ENCODE measurements at places on chromosomes 7 and 10. TPM values are rescaled to one million over a fixed set of nuclear protein-coding genes. Genes with fewer than 3 reads are reported as not detected.

GRCh38 chr10:128429835-128430513, 303.8 kb upstream of the MKI67 start:
- no peak for DNase-seq

DNA sequence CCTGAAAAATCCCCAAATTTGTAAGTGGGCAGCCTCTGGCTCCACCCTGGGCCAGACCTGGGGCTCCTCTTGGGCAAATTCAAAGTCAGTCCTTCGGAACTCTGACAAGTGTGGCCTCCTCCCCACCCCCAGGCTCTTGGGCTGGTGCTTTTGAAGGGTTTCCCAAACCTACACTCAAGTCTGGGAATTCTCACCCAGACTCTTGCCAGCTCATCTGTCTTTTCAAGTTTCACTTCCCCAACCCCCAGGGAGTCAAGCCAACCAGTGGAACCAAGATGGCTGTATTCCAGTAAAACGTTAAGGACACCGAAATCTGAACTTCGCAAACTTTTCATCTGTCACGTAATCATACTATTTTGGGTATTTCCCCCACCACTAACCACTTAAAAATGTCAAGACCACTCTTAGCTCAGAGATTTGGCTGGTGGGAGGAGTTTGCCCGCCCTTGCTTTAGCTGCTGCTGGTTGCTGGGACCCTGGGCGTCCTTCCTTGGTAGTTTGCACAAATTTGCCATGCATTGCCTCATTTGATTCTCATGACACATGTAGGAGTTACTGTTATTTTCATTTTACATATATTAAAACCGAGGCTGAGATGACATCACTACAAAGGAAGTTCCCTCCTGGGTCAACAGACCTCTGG, 1.7 kb upstream of the MYO1G start:
- peak; percentile 97 for DNase-seq

DNA sequence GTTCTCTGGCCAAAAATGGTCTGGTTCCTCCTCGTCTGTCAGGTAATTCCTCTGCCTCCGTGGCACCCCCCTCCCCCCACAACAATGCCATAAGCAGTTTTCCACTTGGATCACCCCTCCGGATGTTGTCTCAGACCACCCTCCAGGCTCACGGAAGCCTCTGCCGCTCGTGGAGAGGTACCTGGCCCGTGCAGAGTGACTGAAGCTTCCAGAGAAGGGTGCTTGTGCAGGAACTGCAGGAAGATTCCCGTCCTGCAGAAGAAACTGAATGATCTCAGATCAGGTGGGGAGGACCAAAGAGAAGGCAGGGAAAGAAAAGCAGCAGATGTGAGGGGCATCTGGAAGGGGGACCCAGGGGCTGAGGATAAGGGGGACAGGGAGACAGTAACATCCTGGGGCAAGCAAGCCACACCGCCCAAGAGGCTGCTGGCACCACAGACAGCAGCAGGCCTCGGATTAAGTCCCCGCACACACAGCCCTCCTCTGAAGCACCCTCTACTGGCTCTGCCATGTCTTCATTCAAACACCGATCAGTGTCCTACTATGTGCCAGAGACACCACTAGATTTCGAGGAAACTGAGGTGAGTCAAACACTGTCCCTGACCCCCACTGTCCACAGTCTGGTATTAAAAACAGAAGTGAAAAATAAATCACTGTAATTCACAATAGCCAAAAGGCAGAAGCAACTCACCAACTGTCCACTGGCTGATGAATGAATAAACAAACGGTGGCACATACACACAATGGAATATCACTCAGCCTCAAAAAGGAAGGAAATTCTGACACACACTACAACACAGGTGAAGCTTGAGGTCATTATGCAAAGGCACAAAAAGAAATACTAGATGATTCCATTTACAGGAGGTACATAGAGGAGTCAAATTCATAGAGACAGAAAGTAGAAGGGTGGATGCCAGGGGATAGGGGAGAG, 26.4 kb downstream of the KIAA1549 start:
- DNase-seq = no peak

- no peak for DNase-seq
Observed at GRCh38 chr10:50605951-50606270, 17.8 kb downstream of the SGMS1 start.

GRCh38 chr7:157035302-157035701, 24.8 kb upstream of the MNX1 start:
- DNase-seq = no peak

GRCh38 chr7:50822110-50822509, 39.4 kb upstream of the GRB10 start:
- no peak for DNase-seq

DKK1 gene
- 0.33 TPM for polyA plus RNA-seq

GRCh38 chr7:121398246-121398645, 2.1 kb upstream of the FAM3C start:
- DNase-seq = no peak

GRCh38 chr10:98224996-98225395, 43.0 kb downstream of the LOXL4 start:
- no peak for DNase-seq

DNA sequence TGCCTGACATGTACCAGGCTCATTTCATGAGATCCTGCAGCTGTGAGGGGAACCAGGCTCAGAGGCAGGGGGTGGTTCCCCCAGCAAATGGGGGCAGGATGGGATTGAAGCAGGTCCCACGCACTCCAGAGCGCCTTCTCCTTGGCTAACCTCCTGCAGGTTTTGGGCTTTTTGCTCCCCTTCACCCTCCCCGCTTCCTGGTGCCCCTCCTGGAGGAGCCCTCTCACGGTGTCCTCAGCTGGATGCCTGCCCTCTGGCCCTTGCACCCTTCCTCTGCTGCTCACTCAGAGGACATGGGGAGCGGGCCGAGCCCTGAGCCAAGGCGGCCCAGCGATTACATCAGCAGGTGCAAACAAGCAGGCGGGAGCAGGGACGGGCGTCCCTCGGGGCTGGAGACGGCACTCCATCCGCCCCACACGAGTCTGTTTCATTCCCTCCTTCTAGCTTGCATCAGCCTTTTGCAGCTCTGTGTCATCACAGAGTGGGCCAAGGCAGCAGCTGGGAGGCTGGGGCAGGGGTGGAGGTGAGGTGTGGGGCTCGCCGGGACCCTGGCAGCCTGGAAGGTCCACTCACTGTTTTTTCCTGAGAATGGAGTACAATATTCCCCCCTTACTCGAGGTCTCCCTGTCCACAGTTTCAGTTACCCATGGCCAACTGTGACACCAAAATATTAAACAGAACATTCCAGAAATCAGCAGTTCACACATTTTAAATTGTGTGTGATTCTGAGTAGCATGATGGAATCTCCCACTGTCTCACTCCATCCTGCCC, 52.7 kb upstream of the SLC29A3 start:
- no peak for DNase-seq

GRCh38 chr10:92305133-92306072, 14.4 kb downstream of the MARCHF5 start:
- DNase-seq = no peak

ANKRD1 gene
- not detected for polyA plus RNA-seq

ECHDC3 gene
- polyA plus RNA-seq = 8.0 TPM

GRCh38 chr7:136874393-136875032, 6.1 kb downstream of the CHRM2 start:
- DNase-seq = no peak

- DNase-seq = no peak
Observed at GRCh38 chr10:116487522-116488430, 58.0 kb upstream of the PNLIP start.

SH2D4B gene
- 0.21 TPM for polyA plus RNA-seq

DNA sequence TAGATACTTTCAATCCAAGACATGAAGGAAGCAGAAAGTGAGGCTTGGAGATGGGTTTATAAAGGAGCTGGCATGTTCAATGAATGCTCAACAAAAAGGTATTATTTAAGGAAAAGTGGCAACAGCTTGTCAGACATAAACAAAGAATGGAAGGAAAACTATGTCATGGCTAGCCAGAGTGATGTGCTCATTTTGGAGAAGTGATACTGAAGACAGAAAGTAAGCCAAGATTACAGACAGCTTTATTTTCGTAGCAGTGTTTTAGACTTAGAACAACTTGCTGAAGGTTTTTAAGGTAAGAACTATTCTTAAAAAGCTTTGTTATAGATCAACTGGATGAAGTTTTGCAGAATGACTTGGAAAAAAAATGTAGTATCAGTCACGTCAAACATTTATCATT, 160.5 kb upstream of the FERD3L start:
- DNase-seq = no peak

FBXL13 gene
- polyA plus RNA-seq = 0.40 TPM

AS3MT gene
- polyA plus RNA-seq = 0.17 TPM

GRCh38 chr10:77494756-77495541, 142.7 kb downstream of the KCNMA1 start:
- no peak for DNase-seq

DOCK4 gene
- 0.08 TPM for polyA plus RNA-seq

GRCh38 chr10:76265441-76266113, 834.2 kb downstream of the LRMDA start:
- DNase-seq = no peak

DNA sequence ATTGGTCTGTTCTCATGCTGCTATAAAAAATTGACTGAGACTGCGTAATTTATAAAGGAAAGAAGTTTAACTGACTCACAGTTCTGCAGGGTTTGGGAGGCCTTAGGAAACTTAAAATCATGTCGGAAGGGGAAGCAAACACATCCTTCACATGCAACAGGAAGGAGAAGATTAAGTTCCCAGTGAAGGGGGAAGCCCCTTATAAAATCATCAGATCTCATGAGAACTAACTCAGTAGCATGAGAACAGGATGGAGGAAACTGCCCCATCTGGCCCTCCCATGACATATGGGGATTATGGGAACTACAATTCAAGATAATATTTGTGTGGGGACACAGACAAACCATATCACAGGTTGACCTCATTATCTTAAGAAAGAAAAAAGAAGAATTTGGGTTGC, 134.5 kb downstream of the PPP1R3A start:
- DNase-seq = no peak

DNA sequence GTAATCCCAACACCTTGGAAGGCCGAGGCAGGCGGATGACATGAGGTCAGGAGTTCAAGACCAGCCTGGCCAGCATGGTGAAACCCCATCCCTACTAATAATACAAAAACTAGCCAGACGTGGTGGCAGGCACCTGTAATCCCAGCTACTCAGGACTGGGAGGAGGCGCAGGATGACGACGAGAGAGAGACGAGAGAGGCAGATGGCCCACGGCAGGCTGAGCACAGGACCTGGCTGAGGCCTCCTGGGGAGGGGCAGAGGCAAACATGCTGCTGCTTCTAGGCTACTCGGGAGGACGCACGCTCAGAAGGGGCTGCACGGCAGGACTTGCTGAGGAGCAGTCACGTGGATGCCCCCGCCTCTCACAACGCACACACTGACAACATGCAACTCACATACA, 22.4 kb downstream of the DIP2C start:
- DNase-seq = no peak

- no peak for DNase-seq
Observed at GRCh38 chr10:69890065-69890847, 88.5 kb downstream of the COL13A1 start.

ANKRD7 gene
- polyA plus RNA-seq = 0.31 TPM

DNA sequence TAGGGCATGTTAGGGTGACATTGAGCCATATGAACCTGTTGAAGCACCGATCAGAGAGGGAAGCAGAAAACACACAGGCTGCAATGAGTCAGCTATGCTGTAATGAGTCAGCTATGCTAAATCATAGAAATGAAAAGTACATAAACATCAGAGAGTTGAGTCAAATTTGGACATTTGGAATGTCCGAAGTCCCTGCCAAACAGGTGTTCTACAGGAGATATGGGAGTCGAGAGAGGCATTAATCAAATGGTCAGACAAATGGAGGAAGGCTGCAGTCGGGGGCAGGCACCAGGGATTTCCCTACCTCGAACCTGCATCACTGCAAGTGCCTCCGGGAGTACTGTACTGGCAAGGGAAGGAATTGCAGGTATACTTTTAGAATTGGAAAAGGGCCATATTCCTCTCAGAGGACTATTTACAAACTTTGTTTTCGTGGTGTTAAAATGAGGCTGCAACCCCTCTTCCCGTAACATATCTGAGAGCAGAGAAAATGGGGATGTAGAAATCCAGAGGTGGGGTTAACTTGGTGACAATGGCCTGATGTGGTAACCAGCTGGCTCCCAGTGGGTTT, 8.8 kb upstream of the ZC3HAV1 start:
- peak; percentile 80 for DNase-seq

DNA sequence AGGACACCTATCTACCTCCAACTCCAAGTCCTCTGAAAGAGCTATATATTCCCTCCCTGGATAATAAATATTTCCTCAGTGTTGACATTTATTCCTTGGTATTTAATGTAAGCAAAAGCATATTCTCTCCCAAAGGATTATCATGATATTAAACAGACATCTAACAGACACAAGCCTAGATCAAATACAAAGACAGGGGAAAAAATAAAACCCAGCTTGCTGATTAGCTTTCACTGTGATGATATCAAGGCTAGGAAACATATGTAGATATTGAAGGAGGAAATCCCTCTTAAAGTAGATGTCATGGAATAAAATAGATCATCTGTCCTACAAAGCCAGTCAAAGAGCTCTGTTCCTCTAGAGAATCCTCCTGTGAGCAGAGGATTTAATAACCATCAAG, 95.2 kb downstream of the CRPPA start:
- no peak for DNase-seq

DNAJC12 gene
- 4.7 TPM for polyA plus RNA-seq

SEMA3C gene
- 0.20 TPM for polyA plus RNA-seq

GRCh38 chr10:227014-227413, 91.8 kb downstream of the ZMYND11 start:
- DNase-seq = no peak

GRCh38 chr10:23780331-23780730, 341.5 kb downstream of the OTUD1 start:
- DNase-seq = no peak

GRCh38 chr10:126110489-126111180, 214.3 kb downstream of the FANK1 start:
- DNase-seq = no peak

DNA sequence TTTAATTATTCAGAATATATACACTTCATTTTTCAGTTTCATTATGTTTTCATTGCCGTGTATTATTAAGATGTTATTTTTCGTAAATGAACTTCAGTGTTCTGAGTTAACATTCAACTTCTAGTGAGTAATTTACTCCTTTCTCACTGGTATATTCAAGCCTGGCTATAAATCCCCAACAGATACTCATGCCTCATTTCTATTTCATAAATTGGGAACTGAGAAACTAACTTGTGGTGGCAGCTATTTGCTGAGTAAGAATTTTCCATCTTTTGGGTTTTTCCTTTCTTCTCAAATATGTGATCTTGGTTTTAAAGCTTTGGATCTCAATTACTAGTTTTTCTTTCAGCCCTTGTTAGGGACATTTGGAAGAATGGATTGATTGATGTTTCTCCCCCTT, 281.1 kb downstream of the CDK14 start:
- DNase-seq = peak; percentile 30

PAX4 gene
- polyA plus RNA-seq = not detected

GPR26 gene
- polyA plus RNA-seq = not detected

Data from GM12878 (cell line).